Stimulated activated CD4-positive, alpha-beta T cell treated with anti-CD3 and anti-CD28 coated beads, TNF-alpha, amount 100 ng/mL, for 1 hour (primary cell): ENCODE measurements at places on chromosomes 7 and 10.

GRCh38 chr10:88472540-88472939 lies 110.6 kb downstream of the RNLS start:
- no peak for DNase-seq

DNA sequence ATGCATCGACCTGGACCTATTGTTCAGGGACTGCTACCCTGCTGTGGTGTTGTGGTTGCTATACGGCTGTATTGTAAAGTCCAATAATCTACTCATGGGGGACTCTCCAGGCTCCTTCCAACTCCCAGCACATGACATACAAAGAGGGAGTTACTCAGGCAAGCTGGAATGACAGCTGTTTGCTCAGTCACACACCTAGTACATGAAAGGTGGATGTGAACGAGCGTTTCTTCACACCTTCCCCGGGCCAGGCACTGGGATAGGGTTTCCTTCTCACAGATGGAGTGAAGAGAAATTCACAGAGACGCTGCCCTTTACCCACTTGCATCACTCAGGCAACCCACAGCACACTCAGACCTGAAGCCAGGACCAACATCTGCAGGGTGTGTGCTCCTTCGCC lies 215.7 kb downstream of the TNS3 start:
- DNase-seq, result no peak

GRCh38 chr7:107658467-107658866 lies 2.2 kb upstream of the SLC26A4 start:
- no peak for DNase-seq

DNA sequence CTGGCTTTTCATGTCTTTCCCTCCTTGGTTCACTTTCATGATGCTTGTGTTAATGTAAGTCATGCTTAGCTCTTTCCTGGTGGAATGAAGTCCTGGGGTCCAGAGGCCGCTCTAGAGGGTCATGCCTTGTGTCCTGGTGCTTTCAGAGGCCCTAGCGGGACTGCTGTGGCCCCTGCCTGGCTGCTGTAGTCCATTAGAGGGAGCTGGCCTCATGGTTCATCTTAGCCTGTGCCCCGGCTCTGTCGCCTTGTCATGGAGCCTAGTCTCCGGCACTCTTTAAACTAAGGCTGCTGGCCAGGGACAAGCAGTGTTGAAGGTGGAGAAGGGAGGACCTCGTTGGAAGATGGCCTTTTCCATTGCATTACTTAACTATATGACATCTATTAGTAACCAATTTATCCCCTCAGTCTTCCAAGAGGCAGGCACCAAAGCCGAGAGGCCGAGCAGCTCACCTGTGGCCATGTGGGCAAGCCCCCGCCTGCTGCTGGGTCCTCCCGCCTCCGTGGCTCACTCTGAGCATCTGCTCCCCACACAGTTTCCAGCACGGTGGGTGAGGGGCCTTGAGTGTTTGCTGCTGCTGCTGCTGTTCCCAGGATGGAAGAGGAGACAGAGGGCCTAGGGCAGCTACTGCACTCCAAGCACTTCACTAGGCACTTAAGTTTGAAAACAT lies 5.0 kb upstream of the NDUFB2 start:
- DNase-seq, result no peak

DNA sequence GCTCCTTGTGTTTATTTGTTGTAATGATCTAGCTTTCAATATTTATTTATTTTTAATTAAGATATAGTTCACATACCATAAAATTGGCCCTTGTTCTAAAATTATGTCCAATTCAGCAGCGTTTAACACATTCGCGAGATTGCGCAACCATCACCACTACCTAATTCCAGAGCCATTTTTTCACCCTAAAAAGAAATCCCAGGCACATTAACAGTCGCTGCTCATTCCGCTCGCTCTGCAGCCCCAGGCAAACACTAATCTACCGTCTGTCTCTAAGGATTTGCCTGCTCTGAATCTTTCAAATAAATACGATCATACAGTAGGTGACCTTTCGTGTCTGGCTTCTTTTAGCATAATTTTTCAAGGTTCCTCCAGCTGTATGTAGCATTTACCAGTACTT lies 616.7 kb downstream of the CALN1 start:
- no peak for DNase-seq

GRCh38 chr10:70430493-70431445 lies 10.7 kb downstream of the NODAL start:
- DNase-seq, result no peak

GRCh38 chr10:48242171-48242904 lies 32.2 kb downstream of the FRMPD2 start:
- no peak for DNase-seq

DNA sequence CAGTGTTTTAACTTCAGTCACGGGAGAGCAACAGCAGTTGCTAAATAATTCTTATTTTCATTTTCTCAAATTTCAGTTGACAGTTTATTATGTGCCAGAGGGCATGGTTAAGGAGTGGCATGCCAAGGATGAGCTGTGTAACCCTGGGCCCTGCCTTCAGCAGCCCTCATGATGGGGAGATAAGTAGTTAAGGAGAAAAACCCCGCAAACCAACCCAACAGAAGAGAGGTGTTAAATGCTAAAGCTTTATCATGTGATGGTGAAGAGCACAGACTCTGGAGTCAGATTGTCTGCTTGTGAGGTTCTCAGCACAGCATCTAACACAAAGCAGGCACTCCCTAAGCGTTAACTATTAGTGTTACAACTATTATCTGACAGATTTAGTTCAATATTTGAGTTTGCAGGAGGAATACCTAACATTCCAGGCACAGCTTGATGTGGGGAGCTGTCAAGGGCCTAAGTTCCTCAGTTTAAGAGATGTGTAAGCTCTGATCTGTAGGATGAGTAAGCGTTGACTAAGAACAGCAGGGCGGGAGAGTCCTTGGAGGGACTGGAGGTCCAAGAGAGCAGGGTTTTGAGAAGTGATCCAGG lies 29.6 kb downstream of the STAM start:
- DNase-seq, result no peak

- DNase-seq, result no peak
Measured at GRCh38 chr7:102080434-102081243, 206.0 kb upstream of the SH2B2 start.

DNA sequence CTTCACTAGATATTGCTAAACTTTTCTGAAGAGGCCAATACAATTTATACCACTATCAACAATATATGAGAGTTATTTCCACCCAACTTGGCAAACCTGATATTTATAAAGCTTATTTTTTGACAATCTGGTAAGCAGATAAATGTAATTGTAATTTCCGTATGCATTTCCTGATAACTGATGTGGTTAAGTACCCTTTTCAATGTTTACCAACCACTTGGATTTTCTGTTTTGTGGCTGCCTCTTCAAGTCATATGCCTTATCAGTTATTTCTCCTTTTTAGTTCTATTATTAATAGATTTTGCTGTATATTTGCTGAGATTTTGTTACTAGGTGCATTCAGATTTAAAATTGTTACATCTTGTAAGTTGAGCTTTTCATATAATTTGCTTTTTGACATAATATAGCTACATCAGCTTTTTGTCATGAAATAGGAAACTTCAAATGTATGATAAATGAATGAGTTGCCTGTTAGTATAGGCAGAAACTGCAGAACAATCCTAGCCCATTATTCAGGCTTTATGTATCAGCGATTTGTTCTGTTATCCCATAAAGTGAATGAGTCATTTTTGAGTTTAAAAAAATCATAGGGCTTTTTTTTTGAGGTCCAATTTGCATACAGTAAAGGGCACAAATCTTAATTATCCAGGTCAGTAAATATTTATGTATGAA lies 11.5 kb downstream of the SGPL1 start:
- no peak for DNase-seq
